ENCODE measurements at places on chromosomes 3 and 15.

GRCh38 chr15:39361497-39361896 lies 219.4 kb upstream of the THBS1 start:
- no peak for DNase-seq

DNA sequence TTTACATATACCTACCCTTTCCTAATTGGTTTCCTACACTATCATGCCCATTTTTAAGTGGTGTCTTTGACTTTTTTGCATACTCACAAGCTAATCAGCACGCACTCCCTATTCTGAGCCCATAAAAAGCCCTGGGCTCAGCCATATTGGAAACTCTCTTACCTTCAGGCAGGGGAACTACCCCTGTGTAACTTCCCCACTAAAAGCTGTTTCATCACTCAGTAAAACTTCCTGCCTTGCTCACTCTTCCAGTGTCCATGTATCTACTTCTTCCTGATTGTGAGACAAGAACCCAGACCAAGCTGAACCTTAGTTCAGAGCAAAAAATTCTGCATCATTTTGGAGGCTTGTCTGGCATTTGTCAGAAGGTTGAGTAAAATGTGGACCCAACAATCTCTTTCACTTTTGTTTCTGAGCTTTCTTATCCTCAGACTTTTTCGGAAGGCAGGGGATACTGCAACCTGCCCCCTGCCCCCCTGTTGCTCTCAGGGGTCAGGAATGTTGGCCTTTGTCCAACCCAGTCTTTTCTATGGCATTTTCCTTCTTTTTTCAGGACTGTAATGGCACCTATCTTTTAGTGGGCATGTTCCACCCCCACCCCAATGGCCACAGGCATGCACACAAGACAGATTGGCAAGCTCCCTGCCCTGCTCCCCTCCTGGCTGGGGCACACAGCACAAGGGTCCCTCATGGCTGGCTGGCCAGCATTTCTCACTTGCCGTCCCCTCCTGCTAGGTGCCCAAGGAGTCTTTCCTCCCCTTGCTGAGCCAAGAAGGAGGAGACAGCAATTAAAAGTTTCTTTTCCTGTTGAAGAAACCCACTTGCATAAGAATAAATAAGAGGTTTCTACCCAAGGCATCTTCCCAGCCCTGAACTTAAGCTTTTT lies 26.3 kb upstream of the TMEM45A start:
- no peak for DNase-seq

GRCh38 chr15:44246521-44247268 lies 41.8 kb upstream of the GOLM2 start:
- no peak for DNase-seq

- no peak for DNase-seq
Measured at GRCh38 chr15:24682002-24682401, 6.4 kb downstream of the NPAP1 start.

DNA sequence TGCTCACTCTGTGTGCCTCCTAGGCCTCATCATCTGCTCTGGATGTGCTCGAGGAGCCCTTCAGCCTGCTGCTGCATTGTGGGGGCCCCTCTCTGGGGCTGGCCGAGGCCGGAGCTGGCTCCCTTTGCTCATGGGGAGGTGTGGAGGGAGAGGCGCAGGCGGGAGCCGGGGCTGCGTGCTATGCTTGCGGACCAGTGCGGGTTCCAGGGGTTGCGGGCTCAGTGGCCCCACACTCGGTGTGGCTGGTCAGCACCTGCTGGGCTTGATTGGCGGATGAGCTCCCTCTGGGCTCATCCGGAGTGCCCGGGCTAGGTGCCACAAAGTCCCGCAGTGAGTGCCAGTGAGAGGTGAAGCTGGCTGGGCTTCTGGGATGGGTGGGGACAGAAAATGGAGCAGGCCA lies 264.2 kb downstream of the SI start:
- no peak for DNase-seq

DNA sequence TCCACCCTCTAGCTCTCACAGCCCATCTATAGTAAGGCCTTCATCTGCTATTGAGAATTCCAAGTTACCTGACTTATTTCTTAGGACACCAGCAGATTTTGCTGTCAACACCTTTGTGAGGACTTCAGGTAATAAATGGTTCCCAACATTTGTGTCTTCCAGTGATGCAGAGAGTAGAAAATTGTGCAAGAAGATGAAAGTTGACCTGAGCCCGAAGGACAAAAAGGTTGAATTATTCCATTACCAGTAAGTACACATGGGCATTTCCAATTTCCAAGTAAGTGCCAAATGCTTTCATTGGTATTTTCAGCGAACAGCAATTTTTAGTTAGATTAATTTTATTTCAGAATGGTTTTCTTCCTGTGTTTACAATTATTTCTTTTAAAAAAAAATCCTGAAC lies 35.4 kb downstream of the PDIA5 start:
- DNase-seq = no peak

GRCh38 chr3:2937592-2937991 lies 172.6 kb downstream of the IL5RA start:
- DNase-seq = no peak

- no peak for DNase-seq
Measured at GRCh38 chr3:31523543-31523942, 9.2 kb upstream of the STT3B start.

DNA sequence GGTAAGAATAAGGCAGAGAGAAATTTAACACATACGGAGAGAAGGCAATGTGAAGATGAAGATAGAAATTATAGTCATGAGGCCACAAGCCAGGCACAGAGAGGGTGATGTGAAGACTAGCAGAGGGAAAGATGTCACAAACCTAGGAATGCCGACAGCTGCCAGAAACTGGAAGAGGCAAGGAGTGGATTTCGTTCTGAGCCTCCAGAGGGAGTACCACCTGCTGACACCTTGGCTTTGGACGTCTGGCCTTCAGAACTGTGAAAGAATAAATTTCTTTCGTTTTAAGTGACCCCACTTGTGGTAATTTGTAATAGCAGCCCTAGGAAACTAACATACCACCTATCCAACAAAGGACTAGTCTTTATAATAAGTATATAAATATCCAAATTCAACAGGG lies 5.0 kb upstream of the SGO1 start:
- no peak for DNase-seq

GRCh38 chr3:141412936-141413354 lies 44.6 kb downstream of the ZBTB38 start:
- DNase-seq = no peak

GRCh38 chr3:141782386-141782932 lies 19.3 kb downstream of the GRK7 start:
- DNase-seq = no peak

DNA sequence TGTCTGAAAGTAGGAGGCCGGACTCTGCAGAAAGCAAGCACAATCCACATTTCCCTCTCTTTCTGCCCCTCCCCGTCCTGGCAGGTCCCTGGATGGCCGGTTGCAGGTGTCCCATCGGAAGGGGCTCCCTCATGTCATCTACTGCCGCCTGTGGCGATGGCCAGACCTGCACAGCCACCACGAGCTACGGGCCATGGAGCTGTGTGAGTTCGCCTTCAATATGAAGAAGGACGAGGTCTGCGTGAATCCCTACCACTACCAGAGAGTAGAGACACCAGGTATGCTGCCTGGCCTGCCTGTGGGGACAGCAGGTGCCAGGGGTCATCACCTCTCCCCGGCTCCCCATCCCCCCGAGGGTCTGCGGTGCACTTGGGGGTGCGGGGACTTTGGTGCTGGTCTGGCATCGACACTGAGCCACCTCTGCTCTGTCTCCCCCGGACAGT lies 89.6 kb downstream of the AAGAB start:
- DNase-seq = no peak

GRCh38 chr3:119673875-119674274 lies 3.3 kb downstream of the COX17 start:
- no peak for DNase-seq

- no peak for DNase-seq
Measured at GRCh38 chr3:168806871-168807270, 711.1 kb upstream of the GOLIM4 start.

DNA sequence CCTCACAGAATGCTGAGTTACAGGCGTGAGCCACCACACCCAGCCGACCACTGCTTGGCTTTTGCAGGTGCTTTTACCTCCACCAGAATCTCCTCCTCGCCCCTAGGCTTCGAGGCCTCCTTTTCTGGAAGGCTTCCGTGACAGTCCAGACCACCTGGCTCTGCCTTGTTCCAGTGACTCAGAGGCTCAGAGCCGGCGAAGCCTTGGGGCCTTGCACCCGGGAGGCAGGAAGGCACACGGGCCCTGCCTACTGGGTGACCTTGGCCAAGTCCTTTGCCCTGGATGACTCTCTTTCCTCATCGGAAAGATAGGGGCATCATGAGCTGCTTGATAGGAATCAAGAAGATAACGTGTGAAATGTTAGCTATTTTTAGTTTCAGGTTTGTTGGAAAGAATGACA lies 31.3 kb upstream of the FURIN start:
- no peak for DNase-seq

DNA sequence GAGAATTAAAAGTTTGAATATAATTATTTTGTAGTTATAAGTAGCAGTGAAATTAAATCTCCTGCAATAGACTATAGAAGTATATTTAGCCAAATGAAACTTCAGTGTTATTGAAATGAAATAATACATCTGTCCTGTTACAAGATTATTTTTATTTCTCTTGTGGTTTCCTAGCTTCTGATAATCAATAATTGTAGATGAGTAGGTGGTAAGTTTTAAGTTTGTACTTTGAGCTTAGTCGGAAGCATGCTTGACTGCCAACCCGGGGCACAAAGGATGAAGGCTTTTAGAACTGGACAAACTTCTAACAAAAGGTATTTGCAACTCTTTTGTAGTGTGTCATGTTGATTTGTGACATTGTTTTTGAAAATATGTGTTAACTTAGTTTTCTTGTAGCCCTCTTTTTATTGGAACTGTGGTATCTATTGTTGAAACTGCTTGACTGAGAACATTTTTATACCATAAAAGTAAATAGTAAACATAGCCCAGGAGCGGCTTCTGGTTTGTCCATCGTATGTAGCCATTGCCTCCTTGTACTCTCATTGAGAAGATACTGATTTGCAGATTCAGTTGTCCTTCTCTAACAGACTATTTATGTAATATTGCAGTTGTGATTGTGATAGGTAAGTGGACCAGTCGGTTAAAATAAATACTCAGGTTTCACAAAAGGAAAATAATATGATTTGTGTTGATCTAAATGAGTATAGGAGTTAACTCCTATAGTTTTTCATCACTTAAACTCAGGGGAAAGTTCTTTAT lies 2.9 kb downstream of the CTNNB1 start:
- no peak for DNase-seq

- peak; percentile 68 for DNase-seq
Measured at GRCh38 chr15:38690719-38691332, 126.2 kb upstream of the RASGRP1 start.

DNA sequence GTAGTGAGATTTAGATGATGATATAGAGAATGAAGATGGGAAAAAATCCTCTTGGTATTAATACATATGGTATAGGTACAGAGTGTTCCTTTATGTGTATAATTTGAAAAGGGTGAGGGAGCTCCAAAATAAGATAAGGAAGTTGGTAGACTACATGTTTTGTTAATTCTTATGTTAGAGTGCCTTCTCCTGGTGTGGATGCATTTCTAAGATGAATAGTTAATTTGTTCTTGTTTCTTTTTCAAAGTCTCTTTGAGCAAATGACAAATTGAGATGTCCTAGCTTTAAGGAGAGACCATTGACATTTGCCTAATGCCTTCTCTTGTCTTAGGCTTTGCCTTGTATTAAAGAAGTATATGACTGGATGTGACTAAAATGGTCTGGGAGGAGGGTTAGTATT lies 34.1 kb downstream of the AKAP13 start:
- DNase-seq = no peak

DNA sequence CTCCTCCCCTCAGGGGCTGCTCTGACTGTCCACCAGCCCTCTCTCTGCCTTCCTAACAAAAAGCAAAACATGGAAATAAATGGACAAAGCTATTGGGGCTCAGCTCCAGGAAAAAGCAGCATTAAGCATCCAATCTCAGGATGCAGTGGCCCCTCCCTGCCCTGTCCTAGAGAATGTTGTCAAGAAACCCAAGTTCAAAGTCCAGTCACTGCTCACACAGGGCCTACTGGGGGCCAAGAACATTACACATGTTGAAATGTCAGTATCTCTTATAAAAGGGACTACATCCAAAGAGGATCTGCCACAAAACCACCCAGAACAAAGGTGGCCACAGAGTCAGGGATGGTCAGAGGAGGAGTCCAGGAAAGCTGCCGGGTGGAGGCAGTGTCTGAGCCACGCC lies 7.6 kb upstream of the GRIP2 start:
- no peak for DNase-seq

- DNase-seq = no peak
Measured at GRCh38 chr15:83587091-83587490, 66.8 kb upstream of the ADAMTSL3 start.

DNA sequence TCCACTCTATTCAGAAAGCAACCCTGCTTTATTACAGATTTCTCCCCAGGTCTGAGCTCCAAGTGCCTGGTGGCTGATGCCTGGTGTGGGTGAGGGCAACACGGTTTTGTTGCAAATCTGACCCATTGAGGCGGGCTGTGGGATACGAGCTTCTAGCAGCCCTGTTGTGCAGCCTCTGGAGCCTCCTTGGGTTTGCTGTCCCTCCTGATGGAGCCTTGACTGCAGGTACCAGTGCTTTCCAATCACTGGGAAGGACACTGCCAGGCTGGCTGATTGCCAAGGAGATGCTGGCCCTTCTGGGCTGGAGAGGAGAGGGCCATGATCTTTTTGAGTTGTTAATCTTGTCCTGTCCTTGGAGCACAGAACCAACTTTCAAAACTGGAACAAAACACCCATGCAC lies 151.0 kb upstream of the RGMA start:
- no peak for DNase-seq

DNA sequence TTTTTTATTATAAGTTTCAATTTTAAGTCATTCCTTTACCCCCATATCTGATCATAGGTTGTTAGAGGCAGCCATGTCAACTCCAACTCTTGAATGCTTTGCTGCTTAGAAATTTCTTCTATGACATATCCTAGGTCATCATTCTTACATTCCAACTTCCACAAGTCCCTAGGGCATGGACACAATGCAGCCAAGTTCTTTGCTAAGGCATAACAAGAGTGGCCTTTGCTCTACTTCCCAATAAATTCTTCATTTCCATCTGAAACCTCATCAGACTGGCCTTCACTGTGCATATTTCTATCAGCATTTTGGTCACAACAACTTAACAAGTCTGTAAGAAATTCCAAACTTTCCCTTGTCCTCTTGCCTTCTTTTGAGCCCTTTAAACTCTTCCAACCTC lies 28.5 kb downstream of the TRIM42 start:
- no peak for DNase-seq

DNA sequence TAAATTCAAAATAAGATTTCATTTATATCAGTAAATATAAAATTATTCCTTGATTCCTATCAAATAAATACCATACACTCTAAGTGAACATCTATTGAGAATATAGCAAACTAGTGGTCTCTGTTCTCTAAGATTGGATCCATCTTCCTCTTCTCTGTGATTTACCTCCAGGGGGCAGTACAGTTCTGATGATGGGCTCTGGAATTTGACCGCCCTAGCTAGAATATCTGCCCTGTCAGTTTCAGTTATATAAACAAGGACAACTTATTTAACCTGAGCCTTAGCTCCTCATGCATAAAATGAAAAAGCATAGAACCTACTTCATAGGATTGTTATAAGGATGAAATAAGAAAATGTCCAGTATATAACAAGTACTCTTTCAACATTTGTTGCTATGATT lies 171.1 kb upstream of the CCDC54 start:
- DNase-seq = peak; percentile 14
